Pancreas (tissue), 10 donors: ENCODE measurements at places on chromosomes 7 and 10.
A peak's percentile ranks its signal among the peaks of the same experiment; 100 is the strongest.

- no peaks in the 10 kb centered on the region for H3K4me1 ChIP-seq
- H3K27me3 ChIP-seq: no peaks in the 10 kb centered on the region
- H3K36me3 ChIP-seq: no peaks in the 10 kb centered on the region
- no peak overlapping the region for H3K4me3 ChIP-seq
- H3K27ac ChIP-seq: no peak overlapping the region
These were observed 1262.6 kb upstream of the SORCS1 start for GRCh38 chr10:108427146-108427545.

GRCh38 chr10:3605882-3606281, 179.1 kb downstream of the KLF6 start:
- H3K4me1 ChIP-seq: no peaks in the 10 kb centered on the region
- H3K36me3 ChIP-seq: no peaks in the 10 kb centered on the region
- no peak overlapping the region for H3K27ac ChIP-seq
- H3K27me3 ChIP-seq: no peaks in the 10 kb centered on the region
- H3K4me3 ChIP-seq: no peak overlapping the region

DNA sequence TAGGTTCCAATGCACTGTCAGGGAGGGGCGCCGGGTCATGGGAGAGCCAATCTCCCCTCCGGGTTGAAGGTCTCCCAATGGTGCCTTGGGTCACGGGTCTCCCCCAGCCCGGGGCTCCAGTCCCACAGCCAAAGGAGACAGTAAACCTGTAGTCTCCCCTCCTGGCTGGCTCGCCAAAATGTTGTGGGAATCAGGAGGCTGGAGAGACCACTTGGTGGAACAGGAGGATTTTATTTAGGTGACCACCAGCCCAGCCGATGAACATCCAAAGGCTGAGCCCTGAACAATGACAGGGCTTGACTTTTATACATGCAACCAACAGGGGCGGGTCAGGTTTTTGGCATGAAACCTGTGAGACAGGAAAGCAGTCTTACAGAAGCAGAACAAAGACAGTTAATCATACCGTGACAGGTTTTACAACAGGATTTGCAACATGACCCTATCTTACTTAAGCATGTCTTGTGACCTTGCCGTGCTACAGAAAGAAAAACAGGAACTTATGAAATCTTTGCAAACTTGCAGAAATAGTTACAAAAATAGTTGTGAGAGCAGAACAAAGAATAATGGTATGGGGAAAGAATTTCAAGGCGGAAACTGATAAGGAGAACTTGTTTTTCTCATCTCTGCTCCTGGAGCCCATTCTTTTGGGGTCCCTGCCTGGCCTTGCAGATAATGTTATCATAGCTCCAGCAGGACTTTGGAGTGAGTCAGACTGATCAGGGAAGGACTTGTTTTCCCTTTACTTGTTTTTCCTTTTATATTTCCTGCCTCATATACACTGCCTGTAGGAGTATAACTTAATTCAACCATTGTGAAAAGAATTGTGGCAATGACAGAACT, 7.1 kb downstream of the ERV3-1 start:
- H3K4me3 ChIP-seq: no peak overlapping the region
- peak; percentile 27 for DNase-seq
- no peak overlapping the region for H3K27ac ChIP-seq

GRCh38 chr10:79377557-79378382, 30.5 kb downstream of the PPIF start:
- no peaks in the 10 kb centered on the region for H3K4me1 ChIP-seq
- no peaks in the 10 kb centered on the region for H3K36me3 ChIP-seq
- no peaks in the 10 kb centered on the region for H3K27me3 ChIP-seq
- H3K27ac ChIP-seq: no peak overlapping the region

DNA sequence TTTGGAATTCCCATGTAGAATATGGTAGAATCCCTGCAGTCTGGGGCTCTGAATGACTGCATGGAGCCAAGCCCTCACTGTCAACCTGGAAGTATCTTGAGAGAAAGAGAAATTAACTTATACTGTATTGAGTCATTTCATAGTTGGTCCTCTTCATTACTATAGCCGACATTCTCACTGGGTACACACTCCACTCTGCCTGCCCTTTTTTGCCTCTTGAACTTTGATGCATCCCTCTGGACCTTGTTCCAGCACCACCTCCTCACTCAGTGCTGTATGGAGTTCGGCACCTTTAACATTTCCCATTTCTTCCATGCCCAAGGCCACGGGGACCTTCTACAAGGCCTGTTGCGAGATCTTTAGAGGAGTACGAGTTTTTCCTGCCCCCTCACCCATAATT, 4.6 kb upstream of the ARHGAP22 start:
- no peak overlapping the region for H3K4me3 ChIP-seq
- peaks cover 2% of the 10 kb centered on the region for H3K27me3 ChIP-seq
- no peak overlapping the region for H3K27ac ChIP-seq
- no peaks in the 10 kb centered on the region for H3K36me3 ChIP-seq

DNA sequence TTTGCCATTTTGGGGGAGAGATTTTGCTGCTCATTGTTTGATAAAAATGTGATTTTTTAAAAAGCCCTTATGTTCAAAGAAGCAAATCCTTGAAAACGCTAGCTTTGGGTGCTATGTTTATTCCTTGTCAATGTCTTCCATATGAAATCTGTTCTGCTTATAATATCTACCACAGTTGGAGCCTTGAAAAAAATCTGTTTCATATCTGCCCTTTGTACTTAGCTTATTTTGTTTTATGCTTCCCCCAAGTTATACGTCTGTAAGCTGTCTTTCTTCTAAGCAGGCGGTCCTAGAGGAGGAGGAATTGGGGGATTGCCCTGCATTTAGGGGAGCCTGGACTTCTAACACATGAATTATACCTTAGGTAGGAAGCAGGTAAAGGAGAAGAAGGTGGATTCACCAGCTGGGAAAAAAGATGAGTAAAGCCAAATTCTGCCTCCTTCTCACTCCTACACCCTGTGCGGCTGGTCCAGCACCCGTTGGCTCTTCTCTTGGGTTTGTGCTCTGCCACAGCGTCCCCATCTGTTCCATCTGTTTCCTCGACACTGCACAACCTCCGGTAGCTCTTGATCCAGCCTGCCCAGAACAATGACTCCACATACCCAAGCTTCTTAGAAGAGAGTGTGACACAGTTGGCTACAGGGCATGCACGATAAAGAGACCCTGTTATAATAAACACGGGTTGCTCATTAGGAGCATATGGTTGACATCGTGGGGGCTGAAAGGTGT, 31.9 kb upstream of the NEUROD6 start:
- no peaks in the 10 kb centered on the region for H3K36me3 ChIP-seq
- H3K27ac ChIP-seq: no peak overlapping the region
- no peaks in the 10 kb centered on the region for H3K4me1 ChIP-seq

GRCh38 chr10:37456456-37456855, 331.1 kb downstream of the ANKRD30A start:
- no peaks in the 10 kb centered on the region for H3K4me1 ChIP-seq
- H3K4me3 ChIP-seq: no peak overlapping the region
- no peaks in the 10 kb centered on the region for H3K36me3 ChIP-seq
- H3K27ac ChIP-seq: no peak overlapping the region

GRCh38 chr7:105765846-105766245, 110.6 kb downstream of the ATXN7L1 start:
- H3K27ac ChIP-seq: no peak overlapping the region
- H3K36me3 ChIP-seq: no peaks in the 10 kb centered on the region
- no peak for DNase-seq
- H3K4me1 ChIP-seq: no peaks in the 10 kb centered on the region

- peaks cover 35% of the 10 kb centered on the region for H3K4me1 ChIP-seq
- peak overlapping the region; percentile 69 for H3K27ac ChIP-seq
- no peaks in the 10 kb centered on the region for H3K27me3 ChIP-seq
- no peaks in the 10 kb centered on the region for H3K36me3 ChIP-seq
- peak overlapping the region; percentile 71 for H3K4me3 ChIP-seq
- peak; percentile 57 for DNase-seq
These were observed 490 bp downstream of the TNS3 start for GRCh38 chr7:47581438-47581803.

GRCh38 chr7:50246551-50246950, 58.0 kb upstream of the IKZF1 start:
- H3K27me3 ChIP-seq: no peaks in the 10 kb centered on the region
- H3K36me3 ChIP-seq: no peaks in the 10 kb centered on the region
- DNase-seq: no peak
- H3K4me1 ChIP-seq: no peaks in the 10 kb centered on the region

DNA sequence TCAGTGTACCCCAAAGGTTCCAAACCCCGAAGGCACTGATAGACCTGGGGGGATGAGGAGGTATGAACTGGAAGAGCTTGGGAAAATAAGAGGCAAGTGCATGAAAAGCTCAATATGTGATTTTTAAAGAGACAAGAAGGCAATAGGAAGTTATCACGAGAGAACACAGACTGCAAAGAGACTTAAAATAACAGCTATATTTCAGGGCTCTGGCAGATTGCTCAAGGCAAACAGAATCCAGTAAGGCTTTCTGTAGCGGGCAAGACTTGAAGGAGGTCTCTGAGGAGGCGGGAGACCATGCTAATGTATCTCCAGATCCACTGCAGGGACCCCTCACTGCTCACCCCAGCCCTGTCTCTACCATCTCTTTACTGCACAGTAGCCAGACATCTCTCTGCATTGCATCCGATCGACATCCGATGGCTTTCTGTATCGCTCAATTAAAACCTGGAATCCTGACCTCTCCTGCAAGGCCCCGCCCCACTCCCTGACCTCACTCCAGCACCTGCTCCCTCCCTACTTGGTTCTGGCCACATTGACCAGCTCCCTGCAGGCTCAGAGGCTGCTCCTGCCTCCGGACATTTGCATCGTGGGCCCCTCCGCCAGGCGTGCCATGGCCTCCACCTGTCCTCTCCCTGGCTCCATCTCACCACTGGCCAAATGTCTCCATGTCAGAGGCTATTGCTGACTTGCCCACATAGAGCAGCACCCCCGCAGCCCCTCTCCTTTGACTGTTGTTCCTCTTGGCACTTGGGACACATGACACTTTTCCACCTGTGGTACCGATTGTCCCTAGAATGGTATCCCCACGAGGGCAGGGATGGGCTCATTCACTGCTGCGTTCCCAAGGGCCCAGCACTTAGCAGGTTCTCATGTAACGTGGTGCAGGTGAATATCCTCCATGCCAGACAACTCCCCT, 118.0 kb downstream of the PRKAG2 start:
- no peaks in the 10 kb centered on the region for H3K4me1 ChIP-seq
- H3K27ac ChIP-seq: no peak overlapping the region
- DNase-seq: no peak
- H3K36me3 ChIP-seq: no peaks in the 10 kb centered on the region
- H3K27me3 ChIP-seq: no peaks in the 10 kb centered on the region
- no peak overlapping the region for H3K4me3 ChIP-seq

DNA sequence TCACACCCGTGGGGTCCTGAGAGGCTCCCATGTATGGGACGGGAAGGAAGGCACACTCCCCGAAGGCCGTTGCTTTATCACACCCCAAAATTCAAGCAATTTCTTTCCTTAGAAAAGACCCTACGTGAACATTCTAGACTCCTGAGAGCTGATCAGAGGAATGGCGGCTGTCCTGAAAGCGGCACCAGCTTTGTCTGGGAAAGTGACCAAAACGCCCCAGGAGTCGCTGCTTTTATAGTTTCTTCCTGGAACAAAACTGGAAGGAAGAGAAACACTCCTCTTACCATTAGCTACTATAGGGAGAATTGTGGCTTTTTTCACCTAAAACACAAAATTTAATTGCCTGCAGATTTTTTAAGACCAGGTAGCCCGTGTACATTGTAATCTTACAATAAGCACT, 261.8 kb upstream of the RNF32 start:
- no peak overlapping the region for H3K27ac ChIP-seq
- no peak for DNase-seq
- H3K36me3 ChIP-seq: no peaks in the 10 kb centered on the region
- no peak overlapping the region for H3K4me3 ChIP-seq
- no peaks in the 10 kb centered on the region for H3K27me3 ChIP-seq

DNA sequence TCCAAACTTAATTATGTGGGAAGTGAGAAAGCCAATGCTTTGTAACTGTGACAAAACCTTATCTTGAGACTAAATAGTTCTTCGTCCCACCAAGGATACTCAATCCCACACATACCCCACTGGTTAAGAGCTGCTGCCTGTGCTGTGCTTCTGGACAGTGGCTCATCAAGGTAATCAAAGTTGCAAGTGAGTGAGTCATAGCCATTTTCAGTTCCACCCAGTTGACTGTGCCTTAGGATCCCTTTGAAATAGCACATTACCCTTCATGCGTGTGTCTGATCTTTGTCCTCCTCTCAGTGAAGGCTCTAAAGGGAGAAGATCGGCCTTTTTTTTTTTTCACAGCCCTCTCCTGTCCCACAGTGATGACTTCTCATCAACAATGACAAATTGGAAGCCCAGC, 706.0 kb upstream of the AUTS2 start:
- no peaks in the 10 kb centered on the region for H3K36me3 ChIP-seq
- H3K4me1 ChIP-seq: no peaks in the 10 kb centered on the region
- no peak overlapping the region for H3K27ac ChIP-seq
- no peak for DNase-seq

DNA sequence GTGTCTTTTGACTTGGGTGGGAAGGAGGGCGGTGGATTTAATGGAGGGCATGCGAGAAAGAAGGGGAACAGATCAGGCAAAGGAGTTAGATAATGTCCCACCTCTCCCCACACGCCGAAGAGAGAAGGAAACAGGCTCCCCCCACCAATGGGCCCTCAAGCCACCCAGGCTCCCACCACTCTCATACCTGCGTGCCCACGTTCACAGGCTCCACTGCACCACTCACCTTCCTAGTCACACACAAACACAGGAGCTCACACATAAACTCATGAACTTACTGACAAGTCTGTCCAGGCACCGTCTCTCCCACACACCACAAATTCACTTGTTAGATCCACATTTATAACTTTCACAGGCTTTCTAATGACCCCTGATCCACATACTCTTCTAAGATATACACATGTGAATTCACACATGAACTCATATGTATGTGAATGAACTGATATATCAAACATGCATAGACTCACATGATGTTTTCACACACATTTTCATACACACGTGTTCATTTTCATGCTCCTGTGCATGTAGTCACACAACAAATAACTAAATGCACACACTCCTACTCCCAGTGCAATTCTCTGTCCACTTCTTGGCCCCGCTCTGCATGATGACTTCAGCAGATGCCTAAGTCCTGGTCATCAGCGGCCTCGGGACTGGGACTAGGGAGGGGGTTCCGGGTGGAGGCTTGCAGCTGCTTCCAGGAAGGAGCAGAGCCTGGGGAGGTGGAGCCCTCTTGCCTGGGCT, 1.5 kb downstream of the LZTS2 start:
- no peaks in the 10 kb centered on the region for H3K4me1 ChIP-seq
- peak overlapping the region; percentile 88 for H3K4me3 ChIP-seq

- no peak for DNase-seq
- H3K4me1 ChIP-seq: no peaks in the 10 kb centered on the region
- H3K27me3 ChIP-seq: no peaks in the 10 kb centered on the region
These were observed 126.0 kb upstream of the MGMT start for GRCh38 chr10:129341087-129341486.
